ENCODE measurements at places on chromosomes 5 and 9. TPM values are rescaled to one million over a fixed set of nuclear protein-coding genes. Genes with fewer than 3 reads are reported as not detected.
A peak's percentile ranks its signal among the peaks of the same experiment; 100 is the strongest.

TOMM5 gene
- 155 TPM for total RNA-seq

SLC25A48 gene
- not detected for total RNA-seq

CFAP157 gene
- total RNA-seq, result 0.18 TPM

GRCh38 chr5:78907255-78907891 is 77.7 kb downstream of the ARSB start:
- no peak for DNase-seq

GRCh38 chr5:150045549-150045948 is 40.8 kb downstream of the CSF1R start:
- no peak for DNase-seq

GRCh38 chr5:168531191-168531590 is 2.1 kb downstream of the FBLL1 start:
- DNase-seq, result no peak

SMIM33 gene
- 0.23 TPM for total RNA-seq

DNA sequence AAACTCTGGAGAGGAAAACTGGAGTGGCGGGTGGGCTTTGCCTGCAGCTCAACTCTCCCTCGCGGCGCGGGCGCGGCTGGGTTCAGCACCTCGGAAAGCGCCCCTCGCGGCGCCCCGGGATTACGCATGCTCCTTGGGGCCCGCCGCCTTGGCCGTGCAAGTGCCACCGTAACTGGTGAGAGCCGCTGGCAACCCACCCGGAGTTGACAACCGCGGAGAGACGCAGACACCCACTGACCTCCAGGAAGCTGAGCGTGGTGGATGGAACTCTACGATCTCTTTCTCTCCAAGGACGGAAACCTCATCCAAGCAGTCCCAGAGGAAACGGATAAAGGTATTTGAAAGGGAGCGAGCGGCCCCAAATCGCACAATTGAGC is 194 bp upstream of the RXFP3 start:
- peak; percentile 45 for DNase-seq

DNA sequence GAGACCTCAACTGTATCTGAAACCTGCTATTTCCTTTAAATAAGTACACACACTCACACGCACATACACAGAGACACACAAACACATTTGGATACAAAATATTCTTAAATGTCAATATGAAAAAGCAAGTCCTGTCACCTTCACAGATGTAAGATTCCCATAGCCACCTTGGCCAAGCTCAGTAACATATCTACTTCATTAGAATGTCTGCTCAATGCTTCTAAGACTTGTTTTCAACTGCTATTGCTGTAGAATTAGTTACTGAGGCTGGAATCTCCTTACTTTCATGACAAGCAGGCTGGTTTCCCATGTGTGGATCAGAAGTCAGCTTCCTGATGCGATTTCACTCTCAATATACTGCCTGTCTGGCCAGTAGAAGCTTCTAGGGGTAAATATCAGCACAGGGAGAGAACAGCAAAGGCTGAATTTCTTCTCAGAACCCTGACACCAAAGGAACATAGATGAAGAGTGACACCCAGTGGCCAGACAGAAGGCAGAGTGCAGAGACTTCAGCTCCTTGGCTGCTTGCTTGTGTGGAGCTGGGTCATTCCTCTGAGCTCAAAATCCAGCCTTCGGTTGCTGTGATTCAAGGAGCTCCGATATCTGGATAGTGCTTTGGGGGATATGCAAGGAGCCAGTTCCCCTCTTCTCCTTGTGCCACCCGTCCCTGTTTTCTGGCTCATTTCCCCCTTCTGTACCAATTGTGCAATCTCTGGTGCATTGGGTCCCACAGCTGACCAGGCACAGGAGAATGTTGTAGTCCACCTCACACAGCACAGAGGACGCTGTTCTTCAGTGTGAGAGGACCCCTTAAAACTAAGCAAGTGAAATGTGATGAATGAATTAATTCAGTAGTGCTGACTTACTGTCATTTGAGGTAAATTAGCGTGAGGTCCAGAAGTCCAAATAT is 26.6 kb upstream of the ABLIM3 start:
- DNase-seq, result no peak

GPR21 gene
- 1.0 TPM for total RNA-seq

DNA sequence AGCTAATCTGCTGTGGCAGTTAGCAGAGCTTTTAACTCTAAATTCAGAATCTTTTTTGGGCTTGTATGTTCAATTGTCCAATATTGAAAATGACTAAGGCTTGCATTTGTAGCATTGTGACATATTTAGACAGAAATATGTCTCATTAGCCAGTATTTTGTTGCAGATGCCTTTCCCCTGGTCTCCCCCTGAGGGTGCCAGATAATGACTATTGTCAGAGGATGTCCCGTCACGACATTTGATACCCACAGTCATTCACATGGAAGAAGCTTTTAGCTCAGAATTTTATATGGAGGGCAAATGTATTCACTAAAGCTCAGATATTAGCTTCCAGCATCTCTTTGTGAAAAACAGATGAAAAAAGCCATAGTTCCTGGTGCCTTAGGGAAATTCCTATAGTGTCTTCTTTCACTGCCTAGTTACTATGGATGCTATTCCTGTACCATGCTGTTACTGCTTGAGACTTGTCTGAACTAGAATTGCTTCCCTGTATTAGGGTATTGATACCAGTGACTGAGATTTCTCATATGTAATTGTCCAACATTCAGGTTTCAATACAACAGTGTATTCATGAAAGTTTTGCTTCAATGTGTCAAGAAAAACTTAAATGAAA is 96.2 kb downstream of the CCDC192 start:
- DNase-seq, result no peak

DNA sequence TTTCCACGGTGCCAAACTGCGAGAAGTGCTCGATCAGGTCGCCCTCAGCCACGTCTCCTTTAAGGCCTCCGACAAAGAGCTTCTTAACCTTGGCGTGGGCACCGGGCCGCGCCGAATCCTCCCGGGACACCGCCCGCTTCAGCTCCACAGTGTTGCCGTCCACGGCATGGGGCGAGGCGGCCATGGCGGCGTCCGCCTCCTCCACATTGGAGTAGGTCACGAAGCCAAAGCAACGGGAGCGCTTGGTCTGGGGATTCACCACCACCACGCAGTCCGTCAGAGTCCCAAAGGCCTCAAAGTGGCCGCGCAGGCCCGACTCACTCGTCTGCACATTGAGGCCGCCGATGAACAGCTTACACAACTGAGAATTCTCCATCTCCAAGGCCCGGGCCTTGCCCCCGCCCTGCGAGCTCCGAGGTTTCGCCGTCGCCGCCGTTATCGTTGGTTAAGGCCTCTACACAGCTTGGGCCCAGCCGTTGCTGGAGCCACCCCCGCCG is 424 bp downstream of the HNRNPA0 start:
- no peak for DNase-seq

- DNase-seq, result no peak
These were observed 20.4 kb upstream of the ARSI start for GRCh38 chr5:150323092-150323491.
